Lower lobe of right lung (tissue), 2 donors: ENCODE measurements at places on chromosomes 13 and 19. TPM values are rescaled to one million over a fixed set of nuclear protein-coding genes. Genes with fewer than 3 reads are reported as not detected.

Gene ZNF649
- 14.3 TPM for total RNA-seq

Gene DNAAF3
- total RNA-seq = 12.8 TPM

GRCh38 chr13:79803989-79804388 lies 323.0 kb downstream of the NDFIP2 start:
- H3K27me3 ChIP-seq = no peaks in the 10 kb centered on the region
- no peaks in the 10 kb centered on the region for H3K4me1 ChIP-seq

- no peak for DNase-seq
- no peaks in the 10 kb centered on the region for H3K4me1 ChIP-seq
- H3K27ac ChIP-seq = no peak overlapping the region
- no peaks in the 10 kb centered on the region for H3K27me3 ChIP-seq
Observed at GRCh38 chr19:49651820-49652550, 10.0 kb downstream of the SCAF1 start.

GRCh38 chr19:45141203-45141900 lies 19.4 kb downstream of the NKPD1 start:
- H3K4me3 ChIP-seq = no peak overlapping the region
- no peak for DNase-seq
- no peak overlapping the region for H3K27ac ChIP-seq

- no peaks in the 10 kb centered on the region for H3K27me3 ChIP-seq
- peak overlapping the region; percentile 57 for H3K27ac ChIP-seq
- peak; percentile 61 for DNase-seq
- peaks cover 16% of the 10 kb centered on the region for H3K36me3 ChIP-seq
- H3K4me1 ChIP-seq = peaks cover 25% of the 10 kb centered on the region
Observed at GRCh38 chr19:7265963-7266362, 28.3 kb downstream of the INSR start.
